Foreskin melanocyte (primary cell): ENCODE measurements at places on chromosomes 7 and 10.
A peak's percentile ranks its signal among the peaks of the same experiment; 100 is the strongest.

DNA sequence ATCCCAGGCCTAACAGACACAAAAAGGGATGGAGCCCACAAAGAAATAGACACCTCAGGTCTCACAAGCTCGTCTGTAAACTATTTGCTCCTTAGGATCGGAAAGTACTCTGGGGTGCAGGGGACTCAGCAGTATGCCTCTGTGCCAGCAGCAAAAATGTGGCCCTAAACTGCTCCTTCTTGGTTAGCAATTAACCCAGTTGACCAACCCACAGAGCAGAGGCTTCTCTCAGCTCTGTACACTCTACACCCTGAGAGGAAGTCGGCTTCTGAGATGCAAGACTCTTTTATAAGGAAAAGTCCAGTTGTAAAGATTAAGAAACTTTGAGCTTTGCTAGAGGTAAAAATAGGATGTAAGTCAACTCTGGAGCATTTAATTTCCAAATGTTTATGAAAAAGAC, 156.3 kb upstream of the PRSS58 start:
- no peak for DNase-seq

DNA sequence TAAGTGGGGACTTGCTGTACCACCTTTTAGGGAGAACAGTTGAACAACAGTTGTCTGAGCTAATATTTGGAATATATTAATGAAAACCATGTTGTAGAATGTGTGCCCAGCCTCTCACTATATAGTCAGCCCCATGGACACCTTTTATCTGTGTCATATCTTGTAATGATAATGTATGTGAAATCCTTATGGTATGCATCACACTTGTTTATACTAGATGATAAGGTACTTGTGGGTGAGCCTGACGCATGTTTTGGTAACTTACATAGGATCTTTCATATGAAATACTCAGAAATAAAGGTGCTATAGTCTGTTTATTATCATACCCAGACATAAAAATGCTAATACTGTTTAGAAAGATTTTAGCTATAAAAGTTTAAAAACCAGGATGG, 32.8 kb downstream of the CAMK1D start:
- no peak for DNase-seq

DNA sequence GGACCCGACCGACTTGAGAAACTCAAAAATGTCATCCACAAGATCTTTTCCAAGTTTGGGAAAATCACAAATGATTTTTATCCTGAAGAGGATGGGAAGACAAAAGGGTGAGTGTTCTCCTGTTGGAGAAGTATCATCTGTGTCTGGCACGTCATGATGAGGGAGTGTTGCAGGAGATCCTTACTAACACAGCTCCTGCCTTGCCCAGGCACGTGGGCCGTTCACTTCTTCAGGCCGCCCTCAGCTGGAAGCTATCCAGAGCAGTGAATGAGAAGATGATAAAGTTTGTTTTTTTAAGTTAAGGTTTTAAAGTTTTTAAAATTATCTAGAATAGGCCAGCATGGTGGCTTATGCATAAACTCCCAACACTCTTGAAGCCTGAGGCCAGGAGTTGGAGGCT, 6.2 kb downstream of the EIF3B start:
- DNase-seq = peak; percentile 42

DNA sequence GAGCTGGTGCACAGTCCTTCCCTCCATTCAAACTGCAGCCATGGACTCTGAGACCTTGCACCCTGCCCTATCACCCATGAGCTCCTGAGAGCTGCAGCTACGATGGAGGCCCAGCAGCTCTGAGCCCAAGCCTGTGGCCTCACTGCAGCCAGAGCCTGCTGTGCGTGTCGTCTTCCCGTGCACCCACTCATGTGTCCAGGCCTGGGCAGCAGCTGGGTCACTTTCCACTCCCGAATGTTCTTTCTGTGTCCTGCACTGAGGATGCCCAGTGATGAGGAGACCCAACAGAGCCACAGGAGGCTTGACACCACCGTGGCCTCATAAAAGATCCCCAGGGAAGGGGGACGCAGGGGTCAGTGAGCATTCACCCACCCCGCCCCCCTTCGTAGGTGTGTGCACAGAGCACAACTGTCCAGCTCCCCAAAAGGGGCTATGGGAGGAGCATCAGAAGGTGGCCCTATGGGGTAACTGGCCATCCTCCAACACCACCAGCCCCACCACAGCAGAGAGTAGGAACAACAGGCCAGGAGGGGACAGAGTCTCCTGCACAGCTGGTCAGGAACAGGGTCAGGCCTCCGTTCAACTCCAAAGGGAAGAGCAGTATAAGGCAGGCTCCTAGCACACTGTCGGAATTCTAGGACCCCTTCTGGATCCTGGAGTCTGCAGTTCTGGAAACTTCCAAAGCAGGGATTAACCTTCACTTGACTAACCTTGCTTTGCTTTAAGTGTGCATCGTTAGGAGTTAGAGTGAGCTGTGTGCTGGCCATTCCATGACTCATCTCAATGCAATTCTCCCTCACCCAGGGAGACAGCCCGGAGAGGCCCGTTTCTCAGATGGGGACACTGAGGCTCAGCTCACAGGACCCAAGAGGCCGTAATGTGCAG, 52.6 kb downstream of the RASGEF1A start:
- DNase-seq = no peak

DNA sequence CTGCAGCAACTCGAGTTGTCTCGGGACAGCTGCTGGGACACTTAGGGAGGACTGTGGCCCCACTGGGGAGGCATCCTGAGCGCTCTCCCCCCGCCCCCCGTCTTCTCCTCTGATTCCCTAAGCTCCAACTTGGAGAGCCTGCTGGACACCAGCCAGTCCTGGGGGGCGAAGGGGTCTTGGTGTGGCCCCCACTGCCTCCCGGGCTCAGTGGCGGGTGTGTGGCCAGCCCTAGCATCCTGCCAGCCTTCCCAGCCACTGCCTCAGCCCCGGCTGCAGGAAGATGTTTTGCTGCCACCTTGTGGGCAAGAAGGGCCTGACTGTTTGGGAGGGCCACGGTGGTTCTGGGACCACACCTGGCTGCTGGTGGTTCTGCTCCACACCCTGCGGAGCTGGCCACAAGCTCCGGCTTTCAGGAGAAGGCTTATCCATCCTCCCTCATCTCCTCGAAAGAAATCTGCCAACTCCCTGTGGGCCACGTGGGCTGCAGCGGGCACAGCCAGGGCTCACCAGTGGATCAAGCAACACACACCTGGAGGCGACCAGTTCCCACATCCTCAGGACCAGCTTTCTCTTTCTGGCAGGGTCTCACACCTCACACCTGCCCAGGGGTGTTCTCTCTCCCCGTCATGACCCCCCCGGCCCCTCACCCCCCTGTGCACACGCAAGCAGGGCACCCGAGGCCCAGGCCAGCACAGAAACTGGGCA, 24.8 kb downstream of the AGAP3 start:
- peak; percentile 39 for DNase-seq

DNA sequence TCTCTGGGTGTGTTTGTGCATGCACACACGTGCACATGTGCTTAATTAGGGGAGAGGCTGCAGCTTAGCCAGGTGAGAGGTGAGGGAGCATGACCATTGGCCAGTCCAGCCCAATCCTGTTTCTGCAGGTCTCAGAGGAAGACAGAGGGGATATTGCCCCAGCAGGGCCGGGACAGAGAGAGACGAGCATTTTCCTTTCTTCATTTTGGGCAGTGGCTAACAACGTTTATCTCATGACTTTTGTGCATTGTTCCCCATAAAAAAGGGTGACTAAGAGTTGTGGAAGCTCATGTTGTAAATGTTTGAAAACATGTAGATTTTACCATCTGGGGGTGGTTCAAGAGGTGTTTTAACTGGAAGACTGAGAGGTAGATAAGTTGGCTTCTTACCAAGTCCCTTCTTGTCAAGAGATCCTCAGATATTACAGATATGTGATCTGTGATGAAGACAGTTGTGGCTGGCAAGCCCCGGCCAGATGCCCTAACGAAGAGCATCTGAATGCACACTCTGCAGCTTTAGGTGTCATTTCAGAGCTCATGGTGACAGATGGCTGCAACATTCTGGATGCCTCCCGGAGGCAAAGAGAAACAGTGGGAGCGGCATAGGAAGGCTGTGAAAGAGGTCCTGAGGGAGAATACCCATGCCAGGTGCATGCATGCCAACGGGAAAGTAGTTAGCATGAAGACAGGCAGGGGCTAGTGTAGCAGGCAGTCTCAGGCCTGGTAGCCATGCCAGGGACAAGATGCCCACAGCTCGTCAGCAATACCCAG, 16.7 kb upstream of the DMBT1 start:
- DNase-seq = no peak

DNA sequence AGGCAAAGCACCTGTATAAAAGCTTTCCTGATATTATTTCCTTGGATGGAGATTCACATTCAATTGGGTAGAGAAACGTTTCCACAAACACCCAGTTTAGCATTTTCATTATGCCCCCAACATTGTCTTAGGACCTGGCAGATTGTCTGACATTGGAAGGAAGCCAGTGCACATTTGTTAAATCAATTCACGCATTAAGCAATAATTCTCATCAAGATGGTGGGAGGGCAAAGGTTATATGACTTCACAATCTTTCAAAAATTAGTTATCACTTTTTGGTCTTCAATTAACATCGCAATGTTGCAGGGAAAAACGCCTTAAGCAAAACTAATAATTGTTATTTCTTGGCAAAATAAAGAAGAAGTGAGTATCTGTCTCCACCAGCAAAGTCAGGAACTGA, 16.4 kb downstream of the OPALIN start:
- no peak for DNase-seq

DNA sequence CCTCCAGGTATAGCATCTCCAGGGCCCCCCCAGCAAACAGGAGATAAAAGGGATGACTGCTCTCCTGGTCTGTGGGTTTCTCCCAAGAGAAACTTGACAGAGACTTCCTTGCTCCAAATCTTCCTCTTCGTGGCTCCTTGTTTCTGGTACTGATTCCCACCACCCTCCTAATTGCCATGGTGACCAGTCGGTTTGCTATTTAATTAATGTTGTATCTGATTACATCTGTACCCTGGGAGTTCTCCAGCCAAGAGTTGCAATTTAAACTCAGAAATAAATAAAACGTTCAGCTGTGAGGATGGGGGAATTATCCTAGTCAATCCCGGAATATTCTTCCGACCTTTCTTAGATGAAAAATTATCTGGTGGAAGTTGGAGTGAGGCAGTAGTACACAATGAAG, 264.7 kb downstream of the PAXIP1 start:
- no peak for DNase-seq

DNA sequence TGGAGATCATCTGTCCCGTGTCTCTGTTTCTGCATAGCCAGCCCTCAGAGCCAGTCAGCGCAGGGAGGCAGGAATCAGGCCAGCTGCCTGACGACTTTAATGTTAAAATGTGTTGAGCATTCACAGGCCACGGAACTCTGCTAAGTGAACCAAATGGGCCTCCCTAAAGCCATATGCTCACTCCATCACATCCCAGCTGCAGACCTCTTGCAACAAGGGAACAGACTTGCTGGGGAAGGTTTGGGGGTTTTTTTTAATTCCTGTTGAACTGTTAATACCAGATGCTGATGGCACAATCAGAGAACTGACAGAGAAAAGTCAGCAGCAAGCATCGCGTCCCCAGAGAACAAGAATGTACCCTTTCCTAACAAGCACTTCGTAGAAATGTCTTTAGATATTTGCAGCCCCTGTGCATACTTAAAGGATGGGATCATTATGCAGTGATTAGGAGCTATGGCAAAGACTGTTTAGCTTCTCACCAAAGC, 900.4 kb upstream of the AUTS2 start:
- no peak for DNase-seq

DNA sequence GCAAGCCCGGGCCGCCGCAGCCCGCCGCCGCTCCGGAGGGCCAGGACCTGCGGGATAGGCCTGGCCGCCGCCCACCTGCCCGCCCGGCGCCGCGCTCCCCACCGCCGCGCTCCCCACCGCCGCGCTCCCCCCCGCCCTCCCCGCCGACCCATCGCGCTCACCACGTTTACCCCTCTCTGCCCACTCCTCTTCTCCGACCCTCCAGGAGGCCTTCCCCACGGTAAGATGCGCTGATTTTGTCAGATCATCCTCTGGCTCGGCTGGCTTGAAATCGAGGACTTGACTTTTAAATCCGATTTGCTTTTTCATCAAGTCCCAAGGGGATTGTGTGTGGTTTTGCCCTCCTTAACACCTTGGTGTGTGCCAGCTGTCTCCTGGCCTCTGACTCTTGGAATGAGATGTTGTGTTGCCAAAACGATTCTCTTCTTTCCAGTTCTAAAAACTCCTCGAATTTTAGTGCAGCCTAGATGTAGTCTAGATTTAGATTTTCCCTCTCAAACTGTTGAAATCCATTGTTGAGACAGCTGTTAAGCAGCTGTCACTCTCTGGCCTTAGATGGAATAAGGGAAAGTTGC, 738 bp downstream of the POM121 start:
- DNase-seq = no peak

DNA sequence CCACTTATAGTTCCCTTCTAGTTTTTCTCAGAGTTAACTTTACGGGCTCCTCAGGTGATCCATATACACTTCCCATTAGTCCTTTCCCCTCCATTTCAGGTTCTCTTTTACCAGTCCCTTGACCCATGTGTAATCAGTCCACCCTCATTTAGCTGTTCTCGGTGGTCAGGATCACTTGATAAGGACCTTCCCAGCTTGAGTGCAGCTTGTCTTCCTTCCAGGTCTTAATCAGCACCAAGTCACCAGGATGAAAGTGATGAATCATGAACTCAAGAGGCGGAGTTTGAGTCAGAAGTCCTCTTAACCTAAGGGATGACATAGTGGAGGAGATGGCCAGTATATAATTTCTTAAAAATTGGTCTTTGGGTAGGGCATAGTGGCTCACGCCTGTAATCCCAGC, 63.1 kb upstream of the CNTNAP2 start:
- no peak for DNase-seq

DNA sequence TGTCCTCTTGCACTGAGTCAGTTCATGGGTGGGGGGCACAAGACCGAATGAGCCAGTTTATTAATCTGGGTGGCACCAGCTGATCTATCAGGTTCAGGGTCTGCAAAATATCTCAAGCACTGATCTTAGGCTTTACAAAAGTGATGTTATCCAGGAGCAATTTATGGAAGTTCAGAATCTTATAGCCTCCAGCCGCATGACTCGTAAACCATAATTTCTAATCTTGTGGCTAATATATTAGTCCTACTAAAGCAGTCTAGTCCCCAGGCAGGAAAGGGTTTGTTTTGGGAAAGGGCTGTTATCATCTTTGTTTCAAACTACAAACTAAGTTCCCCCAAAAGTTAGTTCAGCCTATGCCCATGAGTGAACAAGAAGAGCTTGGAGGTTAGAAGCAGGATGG, 33.9 kb downstream of the AKR1C8 start:
- no peak for DNase-seq

DNA sequence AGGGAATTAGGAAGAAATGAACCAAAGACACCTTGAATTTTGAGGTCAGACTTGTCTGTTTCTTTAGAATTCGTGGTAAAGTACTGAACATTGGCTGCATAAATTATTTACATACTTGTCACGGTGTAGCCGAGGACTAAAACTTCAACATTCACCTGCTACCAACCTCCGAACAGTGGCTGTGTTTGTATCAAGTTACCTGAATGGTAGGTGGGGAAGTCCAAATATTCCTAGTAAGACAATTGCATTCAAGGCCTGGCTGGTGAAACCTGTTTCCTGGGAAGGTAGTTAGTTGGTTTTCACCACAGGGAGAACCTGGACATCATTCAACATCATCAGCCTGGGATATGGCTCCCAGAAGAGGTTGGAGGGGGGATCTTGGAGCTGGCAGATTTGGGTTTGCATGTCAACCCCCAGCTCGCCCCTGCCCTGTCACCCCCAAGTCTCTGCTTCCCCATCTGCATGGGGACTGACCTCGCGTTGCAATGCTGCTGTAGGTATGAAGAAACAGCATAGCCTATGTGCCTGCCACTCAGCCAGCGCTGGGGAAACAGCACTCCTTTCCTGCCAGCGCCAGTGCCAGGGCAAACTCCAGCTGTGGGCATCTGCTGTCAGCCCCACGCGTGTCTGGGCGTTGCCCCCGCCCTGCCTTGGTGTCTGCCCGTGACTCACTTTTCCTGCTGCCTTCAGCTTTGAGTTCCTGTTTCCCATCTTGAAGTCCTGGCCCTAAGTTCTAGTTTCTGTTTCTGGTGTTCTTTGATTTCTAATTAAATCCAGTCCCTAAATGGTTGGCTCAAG, 12.7 kb upstream of the LARP4B start:
- DNase-seq = no peak
